ENCODE measurements at places on chromosomes 13 and 19.

- DNase-seq = no peak
- no peak within 1 kb of the TSS for H3K4me3 ChIP-seq
- H3K27me3 ChIP-seq = no peaks in the 10 kb centered on the region
- peaks cover 10% of the 10 kb centered on the region for H3K36me3 ChIP-seq
Measured at GRCh38 chr13:45200701-45201232, at the start of gene KCTD4. Gene KCTD4 (minus strand): TSS chr13:45201045. CDS start chr13:45194567, 6,478 bp downstream.

DNA sequence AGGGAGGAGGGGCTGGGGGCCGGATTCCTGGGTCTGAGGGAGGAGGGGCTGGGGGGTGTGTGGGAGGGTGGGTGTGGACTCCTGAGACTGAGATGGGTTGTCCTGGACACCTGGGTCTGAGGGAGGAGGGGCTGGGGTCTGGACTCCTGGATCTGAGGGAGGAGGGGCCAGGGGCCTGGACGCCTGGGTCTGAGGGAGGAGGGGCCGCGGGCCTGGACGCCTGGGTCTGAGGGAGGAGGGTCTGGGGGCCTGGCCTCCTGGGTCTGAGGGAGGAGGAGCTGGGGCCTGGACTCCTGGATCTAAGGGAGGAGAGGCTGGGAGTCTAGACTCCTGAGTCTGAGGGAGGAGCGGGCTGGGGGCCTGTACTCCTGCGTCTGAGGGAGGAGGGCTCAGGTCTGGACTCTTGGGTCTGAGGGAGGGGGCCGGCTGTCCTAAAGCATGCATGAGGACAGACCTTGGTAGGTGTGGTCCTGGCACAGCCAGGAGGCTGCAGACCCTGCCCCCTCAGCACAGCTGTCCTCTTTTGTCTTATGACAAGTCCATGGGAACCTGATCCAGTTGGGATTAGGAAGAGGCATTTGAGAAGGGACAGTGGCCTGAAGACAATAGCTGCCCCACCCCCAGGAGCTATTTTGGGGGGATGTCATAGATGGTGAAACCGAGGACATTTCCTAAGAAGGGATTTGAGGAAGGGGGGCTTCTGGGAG is 1.3 kb downstream of the TNNT1 start:
- H3K36me3 ChIP-seq = no peaks in the 10 kb centered on the region
- peaks cover 70% of the 10 kb centered on the region for H3K27me3 ChIP-seq
- H3K27ac ChIP-seq = no peak overlapping the region
- no peak overlapping the region for H3K4me3 ChIP-seq
- no peak for DNase-seq

DNA sequence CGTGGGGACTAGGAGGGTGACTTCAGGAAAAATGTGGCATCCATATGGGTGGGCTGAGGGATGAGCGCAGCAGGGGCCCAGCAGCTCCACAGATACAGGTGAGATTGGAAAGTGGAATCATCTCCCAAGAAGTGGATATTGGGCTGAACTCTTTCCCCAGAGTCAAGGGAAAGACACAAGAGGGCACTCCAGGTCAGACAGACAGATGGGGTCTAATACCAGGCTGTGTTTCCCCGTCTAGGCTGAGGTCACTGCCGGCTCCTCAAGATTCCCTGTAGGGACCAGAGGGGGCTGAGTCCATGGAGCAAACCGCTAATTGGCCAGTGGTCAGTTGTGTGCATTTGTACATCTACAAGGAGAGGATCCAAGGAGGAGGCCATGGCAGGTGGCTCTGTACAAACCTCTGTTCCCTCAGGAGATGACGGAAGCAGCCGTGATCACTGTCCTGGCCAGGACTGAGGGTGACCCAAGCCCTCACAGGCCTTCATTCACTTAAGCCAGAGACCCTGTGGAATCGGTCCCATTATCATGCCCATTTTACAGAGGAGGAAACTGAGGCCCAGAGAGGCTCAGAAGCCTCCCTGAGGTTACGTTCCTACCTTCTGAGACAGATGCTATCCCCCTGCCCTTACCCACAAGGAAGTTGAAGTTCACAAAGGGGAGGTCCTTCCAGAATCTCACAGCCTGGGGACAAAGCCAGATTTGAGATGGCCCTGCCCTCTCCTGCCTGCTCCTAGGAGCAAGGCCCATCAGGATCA is 14.9 kb upstream of the IGLON5 start:
- no peak overlapping the region for H3K27ac ChIP-seq
- no peaks in the 10 kb centered on the region for H3K36me3 ChIP-seq
- H3K4me1 ChIP-seq = peaks cover 6% of the 10 kb centered on the region
- DNase-seq = no peak
- peaks cover 45% of the 10 kb centered on the region for H3K27me3 ChIP-seq
- no peak overlapping the region for H3K4me3 ChIP-seq

- peaks cover 3% of the 10 kb centered on the region for H3K4me1 ChIP-seq
- DNase-seq = no peak
- H3K27me3 ChIP-seq = no peaks in the 10 kb centered on the region
- H3K4me3 ChIP-seq = no peak overlapping the region
- peaks cover 19% of the 10 kb centered on the region for H3K36me3 ChIP-seq
Measured at GRCh38 chr13:20499986-20500385, 25.7 kb downstream of the CRYL1 start.

GRCh38 chr13:78592584-78592983 is 10.8 kb downstream of the POU4F1 start:
- no peaks in the 10 kb centered on the region for H3K36me3 ChIP-seq
- DNase-seq = no peak
- peaks cover 96% of the 10 kb centered on the region for H3K27me3 ChIP-seq
- H3K4me1 ChIP-seq = no peaks in the 10 kb centered on the region
- no peak overlapping the region for H3K4me3 ChIP-seq

- peaks cover 2% of the 10 kb centered on the region for H3K36me3 ChIP-seq
- no peak for DNase-seq
- H3K27ac ChIP-seq = no peak overlapping the region
- H3K4me3 ChIP-seq = no peak overlapping the region
- no peaks in the 10 kb centered on the region for H3K27me3 ChIP-seq
- peaks cover 29% of the 10 kb centered on the region for H3K4me1 ChIP-seq
Measured at GRCh38 chr13:75357576-75358289, 124.2 kb downstream of the TBC1D4 start.

DNA sequence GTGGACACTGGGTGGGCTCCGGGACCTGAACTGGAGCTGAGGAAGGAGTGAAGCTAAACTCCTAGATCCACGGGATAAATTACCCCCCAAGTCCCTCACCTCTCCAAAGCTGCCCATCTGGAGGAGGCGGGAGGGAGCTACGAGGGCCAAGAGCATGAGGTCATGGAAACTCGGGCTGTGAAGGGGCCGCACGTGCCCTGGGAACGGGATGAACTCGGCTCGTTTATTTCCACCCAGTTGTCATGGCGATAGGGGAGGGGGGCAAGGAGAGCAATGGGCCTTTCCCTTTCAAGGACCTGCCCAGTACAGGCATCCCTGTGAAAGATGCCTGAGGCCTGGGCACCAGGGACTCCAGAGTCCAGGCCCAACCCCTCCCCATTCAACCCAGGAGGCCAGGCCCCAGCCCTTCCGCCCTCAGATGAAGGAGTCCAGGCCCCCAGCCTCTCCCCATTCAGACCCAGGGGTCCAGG is 3.8 kb downstream of the PPP1R12C start:
- H3K4me3 ChIP-seq = peak overlapping the region; percentile 31
- peaks cover 5% of the 10 kb centered on the region for H3K36me3 ChIP-seq
- H3K27ac ChIP-seq = peak overlapping the region; percentile 93
- peak; percentile 64 for DNase-seq
- peaks cover 32% of the 10 kb centered on the region for H3K4me1 ChIP-seq
- no peaks in the 10 kb centered on the region for H3K27me3 ChIP-seq

DNA sequence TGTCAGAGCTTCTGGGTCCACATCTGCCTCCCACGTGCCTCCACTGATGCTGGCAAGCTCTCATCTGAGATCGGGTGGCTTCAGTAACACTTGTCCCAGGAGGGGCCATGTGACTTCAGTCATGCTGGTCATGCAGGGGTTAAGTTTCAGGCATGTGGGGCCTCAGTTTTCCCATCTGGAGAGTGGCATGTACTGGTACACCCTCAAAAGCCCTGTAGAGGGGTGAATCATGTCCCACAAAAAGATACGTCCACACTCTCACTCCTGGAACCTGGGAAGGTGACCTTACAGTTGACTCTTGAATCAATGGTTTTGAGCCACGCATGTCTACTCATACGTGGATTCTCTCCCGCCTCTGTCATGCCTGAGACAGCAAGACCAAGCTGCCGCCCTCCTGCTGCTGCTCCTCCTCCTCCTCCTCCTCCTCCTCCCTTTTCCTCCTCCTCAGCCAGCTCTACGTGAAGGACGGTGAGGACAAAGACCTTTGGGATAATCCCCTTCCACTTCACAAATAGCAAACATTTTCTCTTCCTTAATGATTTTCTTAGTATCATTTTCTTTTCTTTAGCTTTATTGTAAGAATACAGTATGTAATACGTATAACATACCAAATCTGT is 53.7 kb downstream of the COMP start:
- no peak for DNase-seq
- H3K27me3 ChIP-seq = no peaks in the 10 kb centered on the region
- H3K4me3 ChIP-seq = no peak overlapping the region
- H3K4me1 ChIP-seq = peaks cover 11% of the 10 kb centered on the region
- H3K36me3 ChIP-seq = no peaks in the 10 kb centered on the region

- H3K27me3 ChIP-seq = peaks cover 20% of the 10 kb centered on the region
- H3K27ac ChIP-seq = no peak overlapping the region
- H3K4me3 ChIP-seq = no peak overlapping the region
Measured at GRCh38 chr13:78228211-78228610, 309.6 kb upstream of the EDNRB start.

- DNase-seq = no peak
- H3K27me3 ChIP-seq = no peaks in the 10 kb centered on the region
- no peak overlapping the region for H3K4me3 ChIP-seq
- peaks cover 5% of the 10 kb centered on the region for H3K36me3 ChIP-seq
- peaks cover 24% of the 10 kb centered on the region for H3K4me1 ChIP-seq
Measured at GRCh38 chr13:67964091-67964490, 734.0 kb upstream of the PCDH9 start.

- H3K4me1 ChIP-seq = no peaks in the 10 kb centered on the region
- no peak for DNase-seq
- no peak overlapping the region for H3K4me3 ChIP-seq
Measured at GRCh38 chr19:42655748-42656147, 61.0 kb upstream of the CEACAM8 start.

DNA sequence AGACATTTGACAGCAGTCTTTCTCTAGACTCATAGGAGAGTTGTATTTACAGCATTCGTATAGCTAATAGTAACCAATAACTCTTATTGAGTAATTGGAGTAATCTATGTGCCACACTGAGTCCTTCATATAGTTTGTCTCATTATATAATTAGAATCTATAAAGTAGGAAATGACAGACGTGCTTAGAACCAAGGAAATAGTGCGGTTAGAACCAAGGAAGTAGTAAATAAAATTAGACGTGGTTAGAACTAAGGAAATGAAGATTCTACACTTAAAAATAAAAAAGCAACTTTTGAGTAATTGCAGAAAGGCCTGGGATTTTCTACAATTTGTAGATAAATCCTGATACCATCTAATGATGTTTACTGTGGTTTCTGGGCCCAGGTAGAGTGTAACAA is 107.8 kb upstream of the TNFSF11 start:
- H3K36me3 ChIP-seq = no peaks in the 10 kb centered on the region
- no peak for DNase-seq
- H3K4me3 ChIP-seq = no peak overlapping the region
- no peak overlapping the region for H3K27ac ChIP-seq

DNA sequence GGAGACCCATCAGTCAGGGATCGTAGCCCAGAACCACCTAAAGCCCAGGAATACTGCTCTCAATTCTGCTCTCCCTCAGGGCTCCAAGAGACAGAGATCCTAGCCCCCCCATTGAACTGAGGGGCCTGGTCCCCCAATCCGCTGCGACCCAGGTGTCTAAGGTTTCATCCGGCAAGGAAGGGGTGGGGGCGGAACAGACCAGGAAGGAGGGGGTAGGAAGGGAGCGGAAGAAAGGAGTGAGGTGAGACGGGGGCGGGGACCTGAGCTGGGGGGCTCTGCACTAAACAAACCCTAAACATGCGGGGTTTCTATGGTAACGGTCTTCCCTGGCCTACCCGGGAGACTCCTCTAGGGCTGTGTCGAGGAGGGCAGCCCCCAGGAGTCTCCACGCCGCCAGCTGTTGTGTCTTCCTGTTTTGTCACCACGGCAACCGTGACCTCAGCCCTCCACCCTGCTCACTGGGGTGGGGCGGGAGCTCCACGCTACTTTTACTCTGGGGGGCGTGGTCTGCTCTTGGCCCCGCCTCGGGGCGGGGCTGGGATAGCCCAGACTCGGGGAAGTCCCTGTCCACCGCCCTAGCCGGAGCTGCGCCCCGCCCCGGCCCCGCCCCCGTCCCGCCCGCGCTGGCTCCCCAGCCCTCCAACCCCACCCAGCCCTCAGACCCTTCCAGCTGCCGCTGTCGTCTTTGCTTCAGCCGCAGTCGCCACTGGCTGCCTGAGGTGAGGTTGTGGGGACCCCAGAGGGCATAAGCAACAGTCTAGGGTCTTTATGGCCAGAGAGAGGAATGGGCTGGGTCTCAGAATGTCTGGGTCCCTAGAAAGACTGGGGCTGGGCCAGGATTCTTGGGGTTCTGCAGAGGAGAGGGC is at the start of gene MYADM:
Gene MYADM (plus strand): TSS at position 659 of the 866 bp plus-strand sequence. CDS start 5,647 bp downstream, outside the sequence.
- peaks cover 7% of the 10 kb centered on the region for H3K36me3 ChIP-seq
- H3K4me3 ChIP-seq = peak within 1 kb of the TSS; percentile 99
- DNase-seq = peak; percentile 99
- H3K27ac ChIP-seq = peak within 1 kb of the TSS; percentile 100
- peaks cover 29% of the 10 kb centered on the region for H3K4me1 ChIP-seq

DNA sequence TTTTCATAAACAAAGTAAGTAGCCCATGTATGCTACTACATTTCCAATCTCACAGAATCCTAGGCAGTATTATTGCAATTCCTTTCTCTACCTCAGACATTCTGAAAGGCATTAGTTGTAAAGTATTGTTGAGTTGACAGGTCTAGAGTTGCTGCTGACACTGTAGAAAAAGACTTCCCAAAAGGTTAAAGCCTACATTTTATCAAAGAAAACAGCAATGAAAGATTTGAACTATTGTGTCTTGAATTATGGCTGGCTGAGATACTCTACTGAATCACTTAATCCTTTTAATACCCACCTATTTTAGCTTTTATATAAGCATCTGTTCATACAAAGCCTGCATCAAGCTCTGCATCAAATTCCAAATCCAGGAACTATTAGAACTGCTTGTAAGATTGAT is 1082.0 kb downstream of the OLFM4 start:
- no peaks in the 10 kb centered on the region for H3K27me3 ChIP-seq
- no peak overlapping the region for H3K27ac ChIP-seq
- H3K4me3 ChIP-seq = no peak overlapping the region
- H3K36me3 ChIP-seq = no peaks in the 10 kb centered on the region
- no peaks in the 10 kb centered on the region for H3K4me1 ChIP-seq

GRCh38 chr19:7450243-7451223 is 38.3 kb downstream of the PEX11G start:
- H3K4me1 ChIP-seq = no peaks in the 10 kb centered on the region
- H3K27ac ChIP-seq = no peak overlapping the region
- peaks cover 75% of the 10 kb centered on the region for H3K36me3 ChIP-seq
- no peak for DNase-seq
- no peak overlapping the region for H3K4me3 ChIP-seq

GRCh38 chr13:57632276-57633140 is 964 bp downstream of the PCDH17 start:
- H3K27ac ChIP-seq = peak overlapping the region; percentile 69
- H3K27me3 ChIP-seq = peaks cover 37% of the 10 kb centered on the region
- peak overlapping the region; percentile 89 for H3K4me3 ChIP-seq
- peaks cover 3% of the 10 kb centered on the region for H3K36me3 ChIP-seq

GRCh38 chr13:38697197-38697596 is 10.3 kb downstream of the FREM2 start:
- H3K4me3 ChIP-seq = no peak overlapping the region
- peaks cover 83% of the 10 kb centered on the region for H3K4me1 ChIP-seq
- no peaks in the 10 kb centered on the region for H3K27me3 ChIP-seq
- no peak for DNase-seq

GRCh38 chr13:24921003-24921402 is 157.0 kb downstream of the RNF17 start:
- no peaks in the 10 kb centered on the region for H3K27me3 ChIP-seq
- H3K36me3 ChIP-seq = no peaks in the 10 kb centered on the region
- no peak for DNase-seq
- no peak overlapping the region for H3K27ac ChIP-seq

Data from mesothelial cell of epicardium (in vitro differentiated cells).